Fibroblast of lung (primary cell): ENCODE measurements at places on chromosomes 2 and 18. TPM values are rescaled to one million over a fixed set of nuclear protein-coding genes. Genes with fewer than 3 reads are reported as not detected.

LRP2 gene
- under 0.01 TPM in 2 replicates for total RNA-seq

SERPINB10 gene
- not detected in 2 replicates for total RNA-seq

FRZB gene
- total RNA-seq = 2.0 and 5.6 TPM in 2 replicates

WNT10A gene
- not detected in 2 replicates for total RNA-seq

TMEM247 gene
- total RNA-seq = not detected in 2 replicates

CCDC74B gene
- 2.0 and 3.1 TPM in 2 replicates for total RNA-seq

UGT1A7 gene
- total RNA-seq = not detected in 2 replicates

UGGT1 gene
- 62.1 and 87.9 TPM in 2 replicates for total RNA-seq

CELF4 gene
- 0.17 TPM in 1 of 2 replicates, not detected in the other for total RNA-seq

CTAGE1 gene
- total RNA-seq = under 0.01 TPM in 1 of 2 replicates, not detected in the other

LYPD1 gene
- 0.17 and 0.26 TPM in 2 replicates for total RNA-seq

COLEC12 gene
- 24.8 and 60.6 TPM in 2 replicates for total RNA-seq

KCNIP3 gene
- total RNA-seq = 1.5 and 1.7 TPM in 2 replicates

SIX2 gene
- total RNA-seq = under 0.01 TPM in 1 of 2 replicates, not detected in the other

DPP10 gene
- not detected in 2 replicates for total RNA-seq

BMP10 gene
- not detected in 2 replicates for total RNA-seq

PCARE gene
- total RNA-seq = under 0.01 TPM in 1 of 2 replicates, not detected in the other

SCN3A gene
- total RNA-seq = 0.26 and 0.33 TPM in 2 replicates

BOLL gene
- total RNA-seq = not detected in 2 replicates

STPG4 gene
- total RNA-seq = 0.26 and 0.33 TPM in 2 replicates

TUBB8B gene
- total RNA-seq = not detected in 2 replicates

RRM2 gene
- 1.5 and 6.1 TPM in 2 replicates for total RNA-seq

MEP1B gene
- total RNA-seq = under 0.01 TPM in 2 replicates

KCNE4 gene
- total RNA-seq = 11.0 and 25.3 TPM in 2 replicates

ATP5F1A gene
- 581 and 591 TPM in 2 replicates for total RNA-seq

MYCN gene
- total RNA-seq = not detected in 2 replicates

SMAD4 gene
- 49.8 and 71.5 TPM in 2 replicates for total RNA-seq

RGPD6 gene
- total RNA-seq = 22.6 and 23.6 TPM in 2 replicates

SALL3 gene
- total RNA-seq = not detected in 2 replicates

DSG2 gene
- 0.33 and 1.0 TPM in 2 replicates for total RNA-seq

GREB1 gene
- 0.51 and 2.0 TPM in 2 replicates for total RNA-seq

IL1RL2 gene
- 2.6 and 3.1 TPM in 2 replicates for total RNA-seq

CHST9 gene
- not detected in 2 replicates for total RNA-seq

AQP4 gene
- total RNA-seq = not detected in 2 replicates

GPBAR1 gene
- total RNA-seq = under 0.01 TPM in 1 of 2 replicates, not detected in the other

AFF3 gene
- total RNA-seq = 0.26 and 0.50 TPM in 2 replicates

SERPINB4 gene
- not detected in 2 replicates for total RNA-seq

NAT8 gene
- total RNA-seq = not detected in 2 replicates

DSC3 gene
- under 0.01 and 0.17 TPM in 2 replicates for total RNA-seq

ST6GAL2 gene
- not detected in 2 replicates for total RNA-seq

THOC1 gene
- 33.9 and 35.2 TPM in 2 replicates for total RNA-seq

LIMS4 gene
- 0.26 and 1.8 TPM in 2 replicates for total RNA-seq

GYPC gene
- 135 and 244 TPM in 2 replicates for total RNA-seq

LIPG gene
- total RNA-seq = 0.50 and 1.0 TPM in 2 replicates
